ENCODE measurements at places on chromosomes 6 and 20. TPM values are rescaled to one million over a fixed set of nuclear protein-coding genes. Genes with fewer than 3 reads are reported as not detected.

The PIM1 gene
- 22.8 TPM for total RNA-seq

The MOXD1 gene
- total RNA-seq = 89.8 TPM

The VSX1 gene
- not detected for total RNA-seq

The CRISP2 gene
- total RNA-seq = not detected

The HTR1E gene
- total RNA-seq = not detected

The PPP1R14C gene
- total RNA-seq = 0.17 TPM

- peak; percentile 64 for DNase-seq
Measured at GRCh38 chr6:158353883-158354877, 41.9 kb downstream of the TULP4 start.

DNA sequence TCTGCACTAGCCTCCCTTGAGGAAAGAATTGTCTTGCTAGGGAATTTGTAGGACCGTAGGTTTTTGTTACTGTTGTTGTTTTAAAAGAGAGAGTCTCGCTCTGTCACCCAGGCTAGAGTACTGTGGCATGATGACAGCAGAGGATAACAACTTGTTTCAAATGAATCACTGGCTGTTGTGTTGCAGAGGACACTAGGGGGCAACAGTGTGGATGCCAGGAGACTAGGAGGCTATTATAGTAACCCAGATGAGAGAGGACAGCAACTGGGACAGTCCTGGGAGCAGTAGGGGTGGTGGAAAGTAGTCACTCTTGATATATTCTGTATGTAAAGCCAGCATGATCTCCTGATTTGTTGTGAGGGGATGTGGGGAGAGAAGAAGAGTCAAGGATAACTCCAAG lies 41.8 kb upstream of the LAMA4 start:
- peak; percentile 54 for DNase-seq

- no peak for DNase-seq
Measured at GRCh38 chr6:14265049-14266021, 147.8 kb downstream of the CD83 start.

GRCh38 chr20:47167846-47168245 lies 188.7 kb downstream of the ZMYND8 start:
- DNase-seq = no peak

- no peak for DNase-seq
Measured at GRCh38 chr6:129453073-129453472, 256.9 kb downstream of the ARHGAP18 start.

GRCh38 chr20:15840636-15841301 lies 732.5 kb downstream of the KIF16B start:
- no peak for DNase-seq

DNA sequence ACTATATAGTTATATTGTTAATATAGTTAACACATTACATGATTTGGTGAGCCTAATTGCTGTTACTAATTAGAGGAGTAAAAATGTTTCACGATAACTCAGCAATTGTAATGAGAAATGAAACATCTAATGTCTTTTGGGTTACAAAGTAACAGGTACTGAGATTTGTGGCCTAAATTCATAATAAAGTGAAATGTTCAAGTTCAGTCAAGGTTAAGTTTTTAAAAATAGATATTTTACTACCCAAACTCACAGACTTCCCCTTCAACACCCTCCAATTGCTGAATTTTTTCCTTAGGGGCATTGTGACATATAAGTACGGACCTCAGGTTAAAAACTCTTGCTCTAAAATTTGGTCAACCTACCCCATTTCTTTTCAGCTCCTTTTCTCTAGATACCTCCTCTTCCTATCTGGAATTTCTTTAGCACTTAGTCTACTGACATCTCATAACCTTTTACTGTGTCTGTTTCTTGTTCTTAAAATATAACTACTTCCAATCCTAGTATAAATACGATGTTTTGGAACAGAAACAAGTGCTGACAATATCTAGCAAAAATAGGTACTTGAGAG lies 112.3 kb upstream of the PRSS16 start:
- no peak for DNase-seq

GRCh38 chr6:14142511-14143223 lies 25.1 kb downstream of the CD83 start:
- DNase-seq = no peak

DNA sequence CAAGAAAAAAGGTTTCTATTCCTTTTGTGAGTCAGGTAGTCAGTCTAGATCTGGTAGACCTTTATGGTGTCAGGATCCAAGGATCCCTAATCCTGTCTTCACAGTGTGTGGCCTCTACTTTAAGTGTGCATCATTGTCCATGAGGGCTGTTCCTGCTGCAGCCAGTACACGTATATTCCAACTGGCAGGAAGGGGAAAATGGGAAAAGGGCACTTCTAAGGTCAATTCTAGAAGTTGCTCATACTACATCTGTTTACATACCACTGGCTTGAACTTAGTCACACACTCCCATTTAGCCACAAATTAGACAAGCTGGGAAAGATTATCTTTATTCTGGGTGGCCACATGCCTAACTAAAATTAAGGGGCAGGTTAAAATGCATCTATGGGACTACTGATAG lies 9.7 kb upstream of the MMS22L start:
- peak; percentile 65 for DNase-seq

GRCh38 chr6:163844357-163844756 lies 429.8 kb downstream of the QKI start:
- DNase-seq = no peak

DNA sequence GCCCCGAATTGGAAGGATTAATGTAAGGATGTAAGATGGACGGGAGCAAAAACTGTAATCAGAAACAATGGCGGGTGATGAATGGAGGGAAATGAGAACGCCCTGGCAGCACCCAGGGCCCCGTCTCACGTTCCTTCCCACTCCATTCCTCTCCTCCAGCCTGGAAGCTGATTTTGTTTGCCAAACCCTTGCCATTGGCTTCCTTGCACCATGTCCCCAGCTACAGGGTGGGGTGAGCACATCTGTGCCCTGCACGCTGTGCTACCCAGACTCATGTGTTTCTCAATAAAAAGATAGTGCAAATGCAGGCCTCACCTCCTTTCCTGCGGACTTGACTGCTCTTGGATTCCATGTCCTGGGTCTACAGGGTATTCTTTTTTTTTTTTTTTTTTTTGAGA lies 26.7 kb downstream of the SCP2D1 start:
- no peak for DNase-seq

GRCh38 chr6:82772851-82773717 lies 292.6 kb downstream of the UBE3D start:
- DNase-seq = no peak

All from fibroblast of lung (primary cell).